ENCODE measurements at places on chromosomes 12 and 14.

DNA sequence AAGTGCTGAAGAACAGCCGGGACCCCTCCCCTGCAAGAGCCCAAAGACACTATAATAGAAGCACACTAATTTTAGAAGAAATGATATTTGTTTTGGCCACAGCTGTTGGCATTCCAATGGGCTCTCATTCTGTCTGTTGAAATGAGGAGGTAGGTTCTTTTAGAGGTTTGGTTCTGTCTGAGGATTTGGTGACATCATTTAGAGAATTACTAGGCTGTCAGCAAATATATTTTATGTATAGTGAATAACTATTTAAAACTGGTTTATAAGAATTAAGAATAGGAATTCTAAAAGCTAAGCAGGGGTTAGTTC is 200.7 kb upstream of the SLC38A2 start:
- DNase-seq, result no peak

- no peak for DNase-seq
These were observed 22.1 kb downstream of the EIF5 start for GRCh38 chr14:103356024-103356682.

- no peak for DNase-seq
These were observed 7.4 kb upstream of the TUBA1B start for GRCh38 chr12:49138587-49138986.

DNA sequence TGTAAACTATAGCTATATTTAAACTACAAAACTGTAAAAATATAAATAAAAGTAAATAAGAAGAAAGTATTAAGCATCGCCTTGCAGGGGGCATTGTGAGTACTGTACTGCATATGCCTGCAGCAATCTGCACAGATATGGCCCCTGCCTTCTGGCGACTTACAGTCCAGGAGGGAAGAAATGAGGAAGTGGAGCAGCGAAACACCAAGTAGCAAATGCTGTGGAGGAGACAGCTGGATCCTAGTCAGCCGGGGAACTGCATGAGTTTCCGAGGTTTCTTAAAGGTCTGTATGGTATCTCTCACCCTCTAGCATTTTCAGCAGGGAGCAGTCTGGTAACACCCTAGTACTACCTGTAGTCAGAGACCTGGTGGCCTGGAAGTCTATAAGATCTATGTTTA is 256.9 kb downstream of the CACNA1C start:
- DNase-seq, result no peak

DNA sequence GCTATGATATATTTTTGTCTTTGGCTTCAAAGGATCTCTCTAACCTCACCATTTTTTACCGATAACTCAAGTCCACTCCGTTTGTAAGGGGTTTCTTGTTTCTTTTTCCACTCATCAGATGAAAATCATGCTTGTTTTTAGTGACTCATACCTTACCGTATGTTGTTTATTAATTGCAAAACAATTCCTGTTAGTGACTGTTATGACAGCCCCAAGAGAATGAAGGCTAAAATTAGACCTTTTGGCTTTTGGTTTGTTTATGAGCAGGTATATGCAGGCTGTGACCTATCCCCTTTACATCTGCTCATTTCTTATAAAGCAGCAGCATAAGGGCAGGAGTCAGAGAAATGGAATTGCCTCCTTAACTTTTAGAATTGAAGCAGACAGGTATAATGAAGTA is 319.8 kb downstream of the CEP128 start:
- DNase-seq, result peak; percentile 27

GRCh38 chr12:25787701-25788100 is 170.8 kb upstream of the RASSF8 start:
- DNase-seq, result no peak

- no peak for DNase-seq
These were observed 26.1 kb upstream of the MYF6 start for GRCh38 chr12:80681287-80681686.

GRCh38 chr14:101808020-101808641 is 46.6 kb downstream of the PPP2R5C start:
- DNase-seq, result no peak

- peak; percentile 68 for DNase-seq
These were observed 51.6 kb downstream of the GPATCH2L start for GRCh38 chr14:76203086-76204001.

GRCh38 chr12:94570161-94570560 is 80.2 kb downstream of the TMCC3 start:
- DNase-seq, result no peak

GRCh38 chr12:47307680-47308399 is 228.1 kb upstream of the AMIGO2 start:
- DNase-seq, result peak; percentile 71

GRCh38 chr12:12398026-12398859 is 41.4 kb downstream of the BORCS5 start:
- DNase-seq, result peak; percentile 87

DNA sequence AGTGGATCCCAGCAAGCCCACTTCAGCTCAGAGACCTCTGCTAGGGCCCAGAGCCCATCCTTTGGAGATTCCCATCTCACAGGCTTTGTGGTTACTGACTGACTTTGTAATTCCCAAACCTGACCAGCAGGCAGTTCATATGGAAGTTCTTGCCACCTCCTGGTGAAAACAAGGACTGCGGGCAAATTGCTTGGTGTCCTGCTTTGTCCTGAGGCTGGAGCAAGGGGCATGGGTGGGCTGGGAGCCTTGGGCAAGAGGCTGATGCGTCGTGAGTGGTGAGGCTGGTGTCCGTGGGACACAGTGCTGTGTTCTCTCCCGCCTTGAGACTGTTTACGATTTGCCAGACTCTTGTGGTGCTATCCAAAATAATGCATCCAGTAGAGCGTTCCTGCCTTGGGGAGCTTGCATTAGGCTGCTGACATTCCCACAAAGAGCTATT is 91.0 kb downstream of the LRRC74A start:
- no peak for DNase-seq
